ENCODE measurements at places on chromosomes 11 and 22.
A peak's percentile ranks its signal among the peaks of the same experiment; 100 is the strongest.

- DNase-seq: peak; percentile 41
These were observed 145.0 kb downstream of the CCDC34 start for GRCh38 chr11:27217948-27218420.

- no peak for DNase-seq
These were observed 77.7 kb upstream of the NNMT start for GRCh38 chr11:114218508-114218907.

- DNase-seq: no peak
These were observed at the start of gene LAYN for GRCh38 chr11:111540114-111540936. TSS of gene LAYN (plus strand) at chr11:111540720. CDS start at chr11:111540844, 124 bp downstream.

DNA sequence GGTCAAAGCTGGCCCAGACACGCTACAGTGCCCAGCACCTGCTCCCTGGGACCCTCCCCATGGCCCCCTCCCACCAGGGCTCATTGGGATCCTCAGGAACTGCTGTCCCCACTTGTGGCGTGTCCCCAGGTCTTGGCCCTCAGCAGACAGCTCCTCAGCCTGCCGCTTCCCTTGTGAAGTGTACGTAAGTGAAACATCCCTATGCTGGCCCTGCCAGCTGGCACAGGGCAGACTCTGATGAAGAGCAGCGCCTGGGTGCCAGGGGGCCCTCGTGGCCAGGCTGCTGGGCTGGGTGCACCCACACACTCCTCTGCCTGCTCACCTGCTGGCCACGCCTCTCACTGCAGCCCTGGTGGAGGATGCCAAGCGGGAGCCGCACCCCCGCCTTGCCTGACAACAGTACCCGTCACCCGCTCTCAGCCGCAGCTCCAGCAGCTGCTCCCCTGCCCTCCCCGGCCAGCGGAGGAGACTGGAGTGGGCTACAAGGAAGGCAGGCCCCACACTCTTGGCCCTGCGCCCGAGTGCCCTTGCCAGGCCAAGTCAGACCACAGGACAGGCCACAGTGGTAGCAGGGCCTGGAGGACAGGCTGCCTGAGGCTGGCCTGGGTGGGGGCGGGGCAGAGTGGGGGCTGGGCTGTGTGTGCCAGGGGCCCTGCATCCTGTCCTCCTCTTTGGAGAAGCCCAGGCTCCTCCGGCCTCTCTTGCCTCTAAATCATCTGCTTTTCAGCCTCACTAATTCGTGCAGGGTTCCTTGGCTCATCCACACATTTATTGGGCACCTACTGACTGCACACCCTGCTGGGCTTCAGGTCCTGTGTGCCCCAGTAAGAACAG lies 39.5 kb downstream of the IGF2 start:
- DNase-seq: no peak

DNA sequence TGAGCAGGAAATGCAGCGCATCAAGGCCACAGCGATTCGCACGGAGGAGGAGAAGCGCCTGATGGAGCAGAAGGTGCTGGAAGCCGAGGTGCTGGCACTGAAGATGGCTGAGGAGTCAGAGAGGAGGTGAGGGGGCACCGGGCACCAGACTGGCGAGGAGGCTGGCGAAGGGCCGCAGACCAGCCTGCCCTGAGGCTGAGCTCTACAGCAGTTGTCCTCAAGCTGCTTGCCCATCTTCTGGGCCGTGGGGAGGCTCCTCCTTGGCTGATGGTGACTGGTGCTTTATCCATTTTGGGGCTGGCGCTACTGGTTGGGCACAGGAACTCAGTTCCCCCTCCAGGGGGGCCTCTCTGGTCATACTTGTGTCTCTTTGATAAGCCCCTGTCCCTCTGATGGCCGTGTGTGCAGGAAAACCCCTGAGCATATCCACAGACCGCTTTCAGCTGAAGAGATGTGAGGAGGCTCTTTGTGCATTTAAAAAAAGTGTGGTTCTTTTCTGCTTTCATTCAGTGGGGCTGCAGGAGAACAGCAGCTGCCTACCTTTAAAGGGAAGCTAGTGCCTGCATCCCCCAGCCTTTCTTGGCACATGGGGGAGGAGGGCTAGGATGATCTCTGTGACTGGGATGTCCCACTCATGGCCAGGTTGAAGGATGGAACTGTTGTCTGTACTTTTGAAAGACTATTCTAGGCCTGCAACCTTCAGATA lies 46.3 kb upstream of the CABP7 start:
- DNase-seq: no peak

GRCh38 chr11:26095340-26095739 lies 236.6 kb upstream of the ANO3 start:
- DNase-seq: no peak

DNA sequence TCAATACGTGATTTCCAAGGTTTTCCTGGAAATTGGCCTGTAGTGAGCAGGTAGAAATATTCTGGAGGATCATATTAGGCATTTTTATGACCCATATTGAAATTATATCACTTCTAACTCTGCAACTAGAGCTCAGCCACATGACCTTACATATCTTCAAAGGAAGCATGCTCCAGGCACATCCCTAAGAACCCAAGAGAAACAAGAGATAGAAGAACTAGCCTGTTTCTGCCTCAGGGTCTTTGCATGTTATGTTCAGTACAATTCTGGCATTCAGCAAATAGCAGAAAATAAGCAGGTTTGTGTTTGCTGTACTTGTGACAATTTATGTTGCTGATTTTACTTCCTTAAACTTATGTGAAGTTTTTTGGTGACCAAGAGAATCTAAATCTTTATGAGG lies 663.7 kb upstream of the ANO5 start:
- DNase-seq: no peak

DNA sequence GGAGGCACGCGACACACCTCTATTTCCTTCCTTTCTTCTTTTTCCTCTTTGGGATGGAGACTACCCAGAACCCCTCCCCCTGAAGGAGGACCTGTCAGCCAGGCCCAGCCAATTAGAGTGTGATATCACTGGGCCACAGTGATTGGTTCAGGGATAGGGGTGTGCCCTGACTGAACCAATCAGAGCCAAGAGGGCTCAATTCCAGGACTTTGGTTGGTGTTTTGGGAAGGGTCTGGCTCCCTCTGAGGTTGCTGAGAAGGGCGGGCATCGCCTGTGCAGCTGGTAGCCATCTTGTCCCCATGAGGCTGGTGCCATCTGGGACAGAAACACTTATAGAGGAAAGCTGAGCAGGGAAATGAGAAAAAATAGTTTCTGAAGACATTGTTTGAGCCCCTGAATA lies 71.4 kb downstream of the CHST1 start:
- DNase-seq: peak; percentile 41

DNA sequence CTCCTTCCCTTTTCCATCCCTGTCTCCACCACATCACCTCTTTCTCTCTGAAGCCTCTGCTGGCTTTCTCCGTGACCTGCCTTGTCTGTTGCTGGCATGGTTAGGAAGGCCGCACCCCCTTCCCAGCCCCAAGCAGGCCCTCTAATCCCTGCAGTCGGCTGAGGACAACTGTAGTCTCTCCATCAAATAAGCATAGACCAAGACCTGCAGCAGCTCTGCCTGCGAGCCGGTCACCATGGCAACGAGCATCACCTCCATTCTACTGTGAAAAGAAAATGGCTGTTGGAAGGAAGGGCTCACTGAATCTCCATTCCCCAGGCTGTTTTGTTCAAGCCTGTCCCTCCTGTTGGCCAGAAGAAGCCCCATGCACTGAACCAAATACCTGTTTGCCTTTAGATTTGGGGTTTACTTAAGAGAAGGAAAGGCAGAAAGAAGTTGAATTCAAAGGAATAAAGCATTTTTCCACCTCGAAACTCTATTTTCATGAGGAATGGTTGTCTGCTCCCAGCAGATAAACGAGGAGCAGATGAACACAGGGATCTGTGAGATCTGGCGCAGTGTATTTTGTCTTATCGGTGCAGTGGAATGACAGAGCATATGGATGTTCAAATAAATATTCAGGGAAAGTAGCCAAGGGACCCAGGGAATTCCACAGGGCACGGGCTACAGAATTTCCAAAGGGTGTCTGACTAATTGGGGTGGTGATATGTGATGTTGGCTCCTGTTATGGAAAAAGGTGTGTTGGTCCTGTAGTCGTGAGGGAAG lies 113.1 kb upstream of the TTC12 start:
- DNase-seq: no peak

DNA sequence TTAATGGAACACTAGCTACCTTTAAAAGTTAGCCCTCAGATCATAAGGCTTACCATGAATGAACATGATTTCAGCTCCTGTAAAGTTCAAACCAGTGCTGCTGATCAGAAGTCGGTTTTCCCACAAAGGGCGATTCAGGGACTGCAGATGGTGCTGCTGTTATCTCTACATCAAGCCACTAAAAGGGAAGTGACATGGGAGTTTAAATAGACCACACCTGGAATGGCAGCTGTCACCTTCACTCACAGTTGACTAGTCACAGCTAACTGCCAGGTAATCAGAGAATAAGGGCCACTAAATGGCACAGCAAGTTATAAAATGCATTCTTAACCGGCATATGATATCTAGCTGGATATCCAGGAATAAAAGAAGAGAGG lies 581.1 kb upstream of the ARHGAP42 start:
- DNase-seq: no peak

DNA sequence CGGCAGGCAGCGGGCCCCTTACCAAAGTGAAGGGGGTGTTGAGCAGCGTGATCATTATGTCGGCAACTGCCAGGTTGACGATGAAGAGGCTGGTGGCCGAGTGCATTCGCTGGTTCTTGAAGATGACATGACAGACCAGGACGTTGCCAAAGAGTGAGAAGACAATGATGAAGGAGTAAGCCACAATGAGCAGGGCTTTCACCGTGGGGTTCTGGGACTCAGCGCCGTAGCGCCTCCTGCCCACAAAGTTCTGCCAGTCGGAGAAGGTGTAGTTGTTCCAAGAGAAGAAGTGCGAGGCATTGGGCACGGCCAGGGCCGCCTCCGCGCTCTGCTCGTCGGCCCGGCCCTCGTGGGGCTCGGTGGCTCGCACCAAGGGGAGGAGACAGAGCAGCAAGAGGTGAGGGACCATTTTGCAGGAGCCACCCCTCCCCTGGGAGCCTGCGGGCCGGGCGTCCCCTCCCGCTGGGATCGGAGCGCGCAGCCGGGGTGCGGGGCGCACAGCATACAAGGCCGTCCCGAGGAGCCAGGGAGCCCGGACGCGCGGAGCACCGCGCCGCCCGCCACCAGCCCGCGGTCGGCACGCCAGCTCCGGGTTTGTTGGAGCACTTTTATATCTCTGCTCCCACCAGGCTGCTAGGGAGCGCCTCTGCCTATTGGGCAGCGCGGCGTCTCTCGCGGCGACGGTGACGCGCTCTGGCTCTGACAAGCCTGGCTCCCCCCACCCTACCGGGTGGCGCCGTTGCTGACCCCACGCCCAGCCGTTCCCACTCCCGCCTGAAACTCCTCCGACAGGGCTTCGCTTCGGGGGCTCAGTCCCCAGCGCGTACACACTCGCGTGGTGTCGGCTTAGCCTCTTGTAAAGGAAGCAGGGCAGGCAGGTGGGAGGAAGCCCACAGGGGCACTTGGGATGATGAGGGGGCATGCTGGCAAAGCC lies at the start of gene GPR83:
Gene GPR83, minus strand, starts transcription at position 581 of the 934 bp plus-strand sequence. Its CDS starts 172 bp downstream, at position 409.
- DNase-seq: no peak

- no peak for DNase-seq
These were observed 112.4 kb downstream of the KCNC1 start for GRCh38 chr11:17846852-17847453.

DNA sequence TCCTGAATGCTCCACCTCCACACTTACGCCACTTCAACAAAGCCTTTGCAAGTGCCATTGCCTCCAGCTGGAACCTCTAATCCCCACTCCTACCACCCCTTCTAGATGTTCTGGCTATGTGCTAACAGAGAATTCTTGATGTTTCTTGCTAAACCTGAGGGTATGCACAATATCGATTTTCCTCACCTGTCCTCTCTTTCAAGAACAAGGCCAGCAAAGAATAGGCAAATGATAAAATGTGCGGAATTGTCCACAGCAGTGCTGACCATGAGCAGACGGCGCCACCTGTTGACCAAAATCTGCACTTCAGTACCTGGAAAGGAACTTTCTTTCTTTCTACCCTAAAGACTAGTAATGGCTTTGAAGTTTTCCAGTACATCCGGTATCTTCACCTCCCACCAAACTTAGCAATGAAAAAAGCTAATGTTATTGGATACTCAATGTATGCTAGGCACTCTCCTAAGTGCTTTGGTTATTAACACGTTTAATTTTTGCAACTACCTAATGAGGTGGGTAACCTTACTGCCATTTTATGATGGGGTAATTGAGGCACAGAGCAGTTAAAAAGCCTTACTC lies 3.4 kb downstream of the TIMM10 start:
- DNase-seq: peak; percentile 75

GRCh38 chr11:2930704-2931419 lies 1.6 kb upstream of the PHLDA2 start:
- DNase-seq: no peak

DNA sequence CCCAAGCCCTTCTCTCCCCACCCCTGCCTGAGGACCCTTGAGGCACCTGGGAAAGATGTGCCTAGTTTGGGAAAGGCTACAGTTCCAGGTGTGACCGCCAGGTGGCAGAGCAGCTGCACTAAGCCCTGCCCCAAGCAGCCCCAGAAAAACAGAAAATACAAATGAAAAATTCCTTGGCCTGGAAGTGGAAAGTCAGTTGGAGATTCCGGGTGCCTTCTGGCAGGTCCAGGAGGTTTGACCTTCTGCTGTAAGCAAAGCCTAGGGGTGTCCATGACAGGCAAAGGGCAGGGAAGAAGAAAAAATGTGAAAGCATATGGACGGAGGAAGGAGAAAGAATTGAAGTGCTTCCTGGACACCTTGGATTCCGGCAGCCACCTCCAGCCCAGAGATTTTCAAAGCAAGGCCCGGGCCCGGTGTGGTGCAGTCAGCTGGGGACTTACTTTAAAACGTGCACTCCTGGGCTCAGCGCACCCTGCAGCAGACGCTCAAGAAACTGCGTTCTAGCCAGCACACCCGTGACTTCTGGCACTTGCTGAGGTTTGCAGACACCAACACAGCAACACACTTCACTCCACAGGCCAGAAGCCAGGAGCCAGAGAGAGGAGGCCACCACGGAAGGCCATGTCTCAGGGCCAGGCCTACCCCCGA lies 37.3 kb upstream of the SLC22A12 start:
- peak; percentile 29 for DNase-seq

DNA sequence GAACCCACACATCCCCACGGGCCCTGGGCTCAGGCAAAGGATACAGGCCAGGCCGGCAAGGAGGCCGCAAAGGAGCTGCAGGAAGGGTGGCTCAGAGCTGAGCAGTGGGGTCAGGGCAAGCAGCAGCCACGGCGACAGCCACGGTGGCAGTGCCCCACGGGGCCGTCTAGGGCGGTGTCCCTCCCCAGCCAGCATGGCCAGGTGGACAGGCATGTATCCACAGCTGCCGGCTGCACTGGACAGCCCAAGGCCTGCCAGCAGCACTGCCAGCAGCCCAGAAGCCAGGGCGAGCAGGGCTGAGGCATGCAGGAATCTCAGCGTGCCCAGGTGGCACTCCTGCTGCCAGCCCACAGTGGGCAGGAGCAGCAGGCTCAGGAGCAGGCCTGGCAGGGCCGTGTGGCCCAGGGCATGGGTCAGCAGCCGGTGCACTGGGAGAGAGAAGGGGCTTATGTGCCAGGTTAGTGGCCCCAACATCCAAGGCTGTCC lies 3.9 kb downstream of the RHBDD3 start:
- DNase-seq: no peak

Measured in NCI-H446 (cell line).